ENCODE measurements at places on chromosomes 7 and 10.
A peak's percentile ranks its signal among the peaks of the same experiment; 100 is the strongest.

DNA sequence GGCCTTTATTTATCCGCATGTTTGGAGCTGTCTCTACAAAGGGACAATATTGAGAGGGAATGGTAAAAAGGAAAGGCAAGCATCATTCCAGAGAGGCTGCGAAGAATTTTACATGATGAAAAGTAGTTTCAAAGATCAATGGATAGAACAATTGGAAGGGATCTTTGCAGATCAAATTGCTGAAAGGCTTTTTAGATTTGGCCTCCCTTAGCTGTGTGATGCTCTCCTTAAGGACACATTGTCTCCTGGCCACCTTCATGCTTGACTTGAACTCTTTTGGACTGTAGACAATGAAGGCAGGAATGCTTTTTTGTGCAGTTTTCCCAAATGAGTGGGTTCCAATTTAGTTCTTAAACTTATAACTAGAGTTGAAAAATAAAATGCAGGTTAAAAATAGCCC is 344.7 kb downstream of the ARL4A start:
- no peak for DNase-seq

DNA sequence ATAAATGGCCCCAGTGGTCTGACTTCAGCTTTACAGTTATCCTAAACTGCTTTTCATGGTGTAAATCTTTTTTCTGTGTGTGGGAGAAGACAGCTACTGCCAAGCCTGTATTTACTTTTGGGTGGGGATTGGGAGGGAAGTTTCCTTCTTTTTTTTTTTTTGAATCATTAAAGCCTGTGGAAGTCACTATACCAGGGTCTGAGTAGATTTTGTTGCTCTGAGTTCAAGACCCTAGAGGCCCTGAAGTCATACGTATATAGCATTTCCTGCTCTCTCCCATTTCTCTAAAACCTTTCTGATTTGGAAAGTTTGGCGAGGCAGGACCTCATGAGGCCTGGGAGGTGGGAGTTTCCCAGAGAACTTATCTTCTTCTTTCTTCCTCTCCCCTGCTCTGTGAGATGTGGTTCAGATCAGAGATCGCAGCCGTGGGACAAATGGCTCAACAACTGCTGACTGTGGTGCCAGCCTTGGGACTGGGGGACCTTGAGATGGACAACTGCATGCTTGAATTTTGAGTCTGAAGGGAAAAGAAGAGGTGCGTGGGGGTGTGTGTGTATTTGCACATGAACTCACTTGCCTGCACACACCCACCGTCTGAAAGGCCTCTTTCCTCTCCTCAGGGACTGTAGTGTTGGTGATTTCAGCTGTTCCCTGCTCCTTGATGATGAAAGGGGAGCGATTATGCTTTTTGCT is 18.1 kb downstream of the LRMDA start:
- no peak for DNase-seq

- no peak for DNase-seq
Observed at GRCh38 chr7:11161499-11161898, 187.8 kb downstream of the PHF14 start.

- DNase-seq = no peak
Observed at GRCh38 chr7:3075441-3075840, 31.8 kb upstream of the CARD11 start.

- no peak for DNase-seq
Observed at GRCh38 chr10:94035982-94036765, 42.4 kb downstream of the PLCE1 start.

GRCh38 chr7:36199329-36199728 is 46.3 kb downstream of the EEPD1 start:
- DNase-seq = no peak

DNA sequence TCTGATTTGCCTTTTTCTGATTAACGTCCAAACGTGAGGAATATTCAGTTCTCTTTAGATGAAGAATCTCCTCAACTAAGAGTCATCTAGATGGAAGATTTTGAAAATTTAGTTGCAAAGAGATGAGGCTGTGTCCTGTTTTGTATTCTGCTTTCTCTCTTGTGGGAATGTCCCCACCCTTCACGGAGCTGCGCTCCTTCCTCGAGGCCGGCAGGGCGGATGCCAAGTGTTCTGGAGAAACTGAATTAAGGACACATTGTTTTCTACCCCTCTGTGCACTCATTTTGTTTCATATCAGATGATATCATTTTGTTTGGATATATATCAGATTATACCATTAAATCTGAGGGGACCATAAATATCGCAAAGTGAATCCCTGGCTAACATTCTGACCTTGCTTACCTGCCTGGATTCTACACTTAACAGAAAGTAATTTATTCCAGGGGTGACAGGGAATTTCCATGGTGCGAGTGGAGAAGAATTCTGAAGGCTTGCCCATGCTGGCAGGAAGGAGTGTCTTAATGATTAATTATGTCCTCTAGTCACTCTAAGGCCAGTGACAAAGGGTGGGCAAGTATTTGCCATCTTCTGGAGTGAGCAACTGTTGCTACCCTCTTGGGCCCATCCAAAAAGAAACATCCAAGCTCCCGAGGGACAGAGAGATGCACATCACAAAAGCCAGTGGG is 47.9 kb upstream of the IGFBP3 start:
- DNase-seq = no peak

DNA sequence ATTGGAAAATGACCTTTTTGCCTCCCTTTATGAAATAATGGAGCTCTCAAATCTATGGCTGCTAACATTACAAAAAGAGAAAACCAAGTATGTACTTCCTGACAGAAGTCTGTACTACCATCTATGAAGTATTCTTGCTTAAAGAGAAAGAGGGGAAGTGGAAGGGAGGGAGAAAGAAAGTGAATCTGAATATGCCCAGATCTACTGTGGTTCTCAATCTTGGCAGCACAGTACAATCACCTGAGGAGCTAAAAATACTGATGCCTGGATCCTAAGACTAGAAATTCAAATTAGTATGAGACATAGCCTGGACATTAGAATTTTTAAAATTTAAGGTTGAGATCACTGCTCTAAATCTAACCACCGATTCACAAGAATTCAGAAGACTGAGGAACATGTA is 85.2 kb downstream of the IGF2BP3 start:
- no peak for DNase-seq

DNA sequence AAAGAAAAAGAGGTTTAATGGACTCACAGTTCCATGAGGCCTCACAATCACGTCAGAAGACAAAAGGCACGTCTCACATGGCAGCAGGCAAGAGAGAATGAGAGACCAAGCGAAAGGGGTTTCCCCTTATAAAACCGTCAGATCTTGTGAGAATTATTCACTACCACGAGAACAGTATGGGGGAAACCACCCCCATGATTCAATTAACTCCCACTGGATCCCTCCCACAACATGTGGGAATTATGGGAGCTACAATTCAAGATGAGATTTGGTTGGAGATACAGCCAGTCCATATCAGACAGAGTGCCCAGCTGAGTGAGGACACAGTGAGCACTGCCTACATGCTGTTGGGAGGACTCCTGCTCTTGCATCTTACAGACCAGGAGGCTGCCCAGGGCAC is 148.4 kb downstream of the TEX36 start:
- no peak for DNase-seq

DNA sequence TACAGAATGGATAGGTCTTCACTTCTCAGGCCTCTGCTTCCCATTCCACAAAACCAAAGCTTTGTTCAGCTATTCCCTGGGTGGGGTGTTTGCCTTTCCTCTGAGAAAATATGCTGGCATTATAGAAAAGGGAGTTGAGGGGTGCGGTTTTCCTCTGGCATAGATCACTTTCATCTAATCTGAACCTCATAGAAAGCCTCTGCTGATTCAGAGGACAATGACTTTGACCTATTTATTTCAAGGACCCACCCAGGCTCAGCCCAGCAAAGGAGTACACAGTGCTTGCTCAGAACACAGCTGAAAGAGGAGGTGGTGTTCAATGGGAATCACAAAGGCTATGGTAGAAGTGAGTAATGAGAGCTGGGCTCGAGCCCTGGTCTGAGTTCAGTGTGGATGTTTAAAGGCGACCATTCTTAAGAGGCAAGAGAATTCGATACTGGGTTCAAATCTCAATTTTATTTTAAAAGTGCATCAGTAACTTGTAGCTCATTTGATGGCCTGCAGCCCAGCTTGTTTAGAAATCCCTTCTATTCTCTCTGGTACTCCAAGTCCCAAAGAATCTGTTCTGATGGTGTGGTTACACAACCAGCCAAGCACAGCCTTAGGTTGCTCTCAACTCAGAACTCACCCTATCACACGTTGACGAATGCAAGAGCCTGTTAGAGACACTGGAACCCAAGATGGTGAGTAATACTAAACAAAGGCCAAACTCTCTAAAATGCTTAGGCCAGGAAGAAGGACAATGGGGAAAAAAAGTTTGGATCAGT is 1012.8 kb downstream of the LRMDA start:
- no peak for DNase-seq

- no peak for DNase-seq
Observed at GRCh38 chr7:73871163-73872011, 10.4 kb downstream of the TMEM270 start.

- no peak for DNase-seq
Observed at GRCh38 chr10:28581916-28582315, 49.0 kb downstream of the WAC start.

DNA sequence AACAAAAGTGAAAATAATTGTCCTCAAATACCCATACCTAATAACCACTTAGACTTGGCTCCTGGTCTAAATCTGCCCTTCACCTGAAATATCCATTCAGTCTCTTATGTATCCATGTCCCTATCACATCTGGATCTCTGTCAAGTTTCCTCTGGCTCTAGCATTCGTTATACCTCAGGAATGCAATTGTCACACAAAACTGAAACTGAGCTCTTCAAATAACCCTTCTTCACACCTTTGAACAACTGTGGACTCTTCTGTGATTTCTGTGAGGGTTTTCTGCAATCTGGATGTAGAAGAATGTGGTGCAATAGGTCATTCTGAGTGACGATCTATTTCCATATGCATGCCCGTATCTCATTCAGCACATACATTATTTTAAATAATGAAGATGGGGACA is 53.5 kb upstream of the FGL2 start:
- no peak for DNase-seq

DNA sequence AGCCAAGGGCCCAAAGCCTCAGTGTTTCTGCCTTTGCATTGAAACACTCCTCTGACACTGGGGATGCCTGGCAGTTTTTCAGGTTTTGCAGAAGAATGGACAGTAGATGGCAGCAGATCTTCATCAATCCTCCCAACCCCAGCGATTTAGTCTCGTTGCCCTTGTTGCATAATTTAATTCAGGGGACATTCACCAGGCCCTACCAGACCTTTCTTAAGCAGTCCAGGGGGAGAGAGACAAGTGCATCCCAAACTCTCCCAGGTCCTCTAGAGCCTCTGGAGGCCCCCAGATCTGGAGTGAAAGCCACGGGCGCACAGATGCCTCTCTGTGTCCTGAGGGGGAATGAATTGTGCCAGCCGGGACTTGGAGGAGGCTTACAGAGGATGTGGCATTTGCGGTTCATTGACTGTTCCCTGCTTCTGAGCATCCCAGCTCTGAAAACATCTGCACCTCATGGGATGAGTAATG is 29.6 kb downstream of the MINDY4 start:
- no peak for DNase-seq

DNA sequence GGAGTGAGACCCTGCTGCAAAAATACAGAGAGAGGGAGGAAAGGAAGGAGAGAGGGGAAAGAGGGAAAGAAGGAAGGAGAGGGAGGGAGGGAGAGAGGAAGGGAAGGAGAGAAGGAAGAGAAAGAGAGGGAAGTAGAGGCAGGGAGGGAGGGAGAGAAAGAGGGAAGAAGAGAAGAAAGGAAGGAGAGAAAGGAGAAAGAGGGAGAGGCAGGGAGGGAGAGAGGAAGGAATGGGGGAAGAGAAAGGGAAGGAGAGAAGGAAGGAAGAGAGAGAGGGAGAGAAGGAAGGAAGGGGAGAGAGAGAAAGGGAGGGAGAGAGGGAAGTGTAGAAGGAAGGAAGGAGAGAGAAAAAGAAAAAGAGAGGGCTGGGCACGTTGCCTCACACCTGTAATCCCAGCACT is 121.7 kb downstream of the TMEM130 start:
- DNase-seq = no peak

GRCh38 chr10:95026461-95026860 is 42.8 kb downstream of the CYP2C8 start:
- DNase-seq = no peak

GRCh38 chr10:87030912-87031635 is 11.0 kb downstream of the FAM25A start:
- no peak for DNase-seq

GRCh38 chr10:132554991-132555647 is 17.5 kb downstream of the INPP5A start:
- peak; percentile 66 for DNase-seq

DNA sequence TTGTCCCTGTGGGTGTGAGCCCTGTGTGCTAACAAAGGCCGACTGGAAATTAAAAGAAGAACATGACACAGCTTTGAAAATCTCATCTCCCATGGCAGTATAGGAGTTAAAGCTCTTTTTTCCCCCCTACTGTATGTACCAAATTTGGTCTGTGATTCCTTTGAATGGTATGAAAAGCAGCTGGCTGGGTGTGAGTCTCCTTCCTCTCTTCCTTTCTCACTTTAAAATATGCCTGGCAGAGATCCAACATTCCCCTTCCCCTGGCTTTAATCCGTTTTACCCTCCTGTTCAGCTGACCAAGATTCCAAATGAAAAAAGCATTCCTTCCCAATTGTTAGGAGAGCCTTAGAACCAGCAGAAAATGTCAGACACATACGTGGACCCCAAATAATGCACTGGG is 225.0 kb upstream of the CELF2 start:
- DNase-seq = no peak

DNA sequence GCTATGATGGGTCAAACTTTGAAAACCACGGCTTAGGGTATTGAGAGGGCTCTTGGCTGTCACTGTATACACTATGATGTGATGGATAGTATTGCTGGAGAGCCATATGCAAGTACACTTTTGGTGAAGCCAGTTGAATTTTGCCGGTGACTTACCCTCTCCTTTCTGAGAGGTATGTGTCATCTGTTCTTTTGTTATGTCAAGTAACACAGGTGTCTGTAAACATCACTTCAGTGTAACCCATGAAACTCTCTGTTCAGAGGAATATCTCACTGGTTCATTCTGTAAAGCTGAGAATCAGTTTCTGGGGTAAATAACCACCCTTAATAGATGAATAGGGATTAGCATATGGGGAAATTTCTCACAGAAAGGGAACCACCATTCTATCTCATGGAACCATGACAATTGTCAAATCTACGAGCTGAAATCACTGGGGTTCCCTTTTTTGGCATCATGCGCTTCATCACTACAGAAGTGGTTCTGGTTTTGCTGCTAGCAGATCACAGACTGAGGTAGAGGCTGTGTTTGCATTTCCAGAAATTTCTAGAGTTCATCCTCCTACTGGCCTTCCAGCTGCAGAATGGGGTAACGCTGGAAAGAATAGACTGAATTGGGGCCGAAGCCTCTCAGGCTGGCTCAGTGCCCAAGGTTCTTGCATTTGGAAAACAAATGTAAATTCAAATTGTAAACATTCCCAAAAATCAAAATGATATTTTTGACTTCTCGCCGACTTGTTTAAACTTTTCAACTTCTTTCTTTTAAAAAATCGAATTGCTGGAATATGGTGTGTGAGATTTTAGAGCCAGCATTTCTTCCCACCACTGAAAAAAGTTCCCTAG is 83.3 kb upstream of the CREB5 start:
- no peak for DNase-seq

DNA sequence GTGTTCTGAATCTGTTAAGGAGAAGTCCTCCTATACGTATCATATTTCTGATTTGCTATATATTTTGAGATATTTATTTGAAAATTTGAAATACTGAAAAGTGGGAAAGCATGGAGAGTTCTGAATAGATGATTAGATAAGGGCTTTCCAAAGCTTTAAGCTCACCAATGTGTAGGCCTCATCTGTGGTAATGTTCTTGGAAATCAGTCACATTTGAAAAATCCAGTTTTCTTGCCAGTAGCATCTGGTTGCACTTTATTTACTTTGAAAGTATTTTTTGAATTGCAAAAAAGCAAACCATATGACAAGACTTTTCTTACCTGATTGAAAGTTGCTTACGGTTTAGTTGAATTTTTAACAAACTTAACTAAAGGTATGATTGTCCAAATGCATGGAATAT is 21.7 kb downstream of the ADD3 start:
- DNase-seq = no peak

All from left colon (tissue), 2 donors.